ENCODE measurements at places on chromosomes 1 and 21.

DNA sequence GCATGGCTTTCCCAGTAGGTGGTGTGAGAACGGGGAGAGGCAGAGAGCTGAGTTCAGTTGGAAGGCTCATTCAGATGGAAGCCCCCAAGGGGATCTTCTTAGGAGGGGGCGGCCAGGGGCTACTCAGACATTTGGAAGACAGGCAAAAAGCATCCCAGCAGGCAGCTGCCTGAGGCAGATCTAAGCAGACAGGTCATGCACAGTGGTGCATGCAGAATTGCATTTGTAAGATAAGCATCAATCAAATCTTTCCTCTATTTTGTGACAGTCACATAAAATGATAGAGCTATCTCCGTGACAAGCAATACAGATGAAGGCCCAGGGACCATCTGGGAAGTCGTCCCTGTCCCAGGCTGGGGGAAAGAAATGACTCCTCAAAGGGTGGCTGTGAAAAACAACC, 3.8 kb downstream of the RAB3B start:
- peak; percentile 4 for DNase-seq

DNA sequence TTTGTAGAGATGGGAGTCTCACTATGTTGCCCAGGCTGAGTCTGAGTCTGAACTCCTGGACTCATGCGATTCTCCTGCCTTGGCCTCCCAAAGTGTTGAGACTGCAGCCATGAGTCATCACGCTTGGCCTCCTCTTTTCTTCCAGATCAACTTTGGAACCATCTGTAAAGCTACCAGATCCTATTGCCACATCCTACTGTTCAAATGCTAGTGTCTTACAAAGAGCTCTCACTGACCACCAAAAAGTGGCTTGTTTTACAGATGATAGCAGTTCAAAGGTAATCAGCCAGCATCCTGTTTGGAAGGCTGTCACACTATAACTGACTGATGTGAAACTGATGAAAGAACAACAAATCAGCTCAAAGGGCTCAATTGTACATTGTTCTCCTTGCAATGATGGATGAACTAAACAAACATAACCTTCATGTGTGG, 221.6 kb downstream of the AKT3 start:
- no peak for DNase-seq

- peak; percentile 93 for DNase-seq
Measured at GRCh38 chr1:209805875-209806760, at the start of gene IRF6. Gene IRF6 (minus strand): TSS chr1:209806142. CDS start chr1:209801413, 4,729 bp downstream.

DNA sequence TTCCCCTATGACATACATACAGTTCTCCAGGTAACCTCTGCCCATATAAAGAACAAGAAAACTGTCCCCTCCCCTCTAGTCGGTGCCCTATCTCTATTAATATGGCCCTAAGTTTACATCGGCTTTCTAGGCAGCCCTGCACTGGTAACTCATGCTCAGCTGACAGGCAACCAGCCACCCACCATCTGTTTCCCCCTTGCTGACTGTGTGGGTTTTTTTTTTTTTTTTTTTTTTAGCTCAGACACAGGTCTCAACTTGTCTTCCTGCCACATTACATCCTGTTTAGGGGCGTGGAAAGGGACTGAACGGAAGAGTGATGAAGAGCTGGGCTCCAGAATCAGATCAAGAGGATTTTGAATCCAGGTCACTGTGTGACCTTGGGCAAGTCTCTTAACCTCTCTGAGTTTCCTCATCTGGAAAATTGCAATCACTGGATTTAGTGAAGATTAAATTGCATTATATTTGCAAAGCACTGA, 14.0 kb downstream of the LAPTM5 start:
- DNase-seq: no peak

GRCh38 chr1:87296206-87296605, 32.5 kb upstream of the LMO4 start:
- no peak for DNase-seq

GRCh38 chr1:100299521-100300222, 33.7 kb downstream of the RTCA start:
- DNase-seq: no peak

GRCh38 chr1:160997323-160998038, 23.5 kb downstream of the F11R start:
- no peak for DNase-seq

DNA sequence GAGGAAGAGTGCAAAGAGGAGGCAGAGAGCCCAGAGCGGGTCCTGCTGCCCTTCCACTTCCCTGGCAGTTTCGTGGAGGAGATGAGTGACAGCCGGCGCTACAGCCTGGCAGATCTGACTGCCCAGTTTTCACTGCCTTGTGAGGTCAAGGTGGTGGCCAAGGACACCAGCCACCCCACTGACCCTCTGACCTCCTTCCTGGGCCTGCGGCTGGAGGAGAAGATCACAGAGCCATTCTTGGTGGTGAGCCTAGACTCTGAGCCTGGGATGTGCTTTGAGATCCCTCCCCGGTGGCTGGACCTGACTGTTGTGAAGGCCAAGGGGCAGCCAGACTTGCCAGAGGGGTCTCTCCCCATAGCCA, 10.2 kb downstream of the THEMIS2 start:
- no peak for DNase-seq

GRCh38 chr21:34967509-34968289, 81.4 kb downstream of the RUNX1 start:
- no peak for DNase-seq

DNA sequence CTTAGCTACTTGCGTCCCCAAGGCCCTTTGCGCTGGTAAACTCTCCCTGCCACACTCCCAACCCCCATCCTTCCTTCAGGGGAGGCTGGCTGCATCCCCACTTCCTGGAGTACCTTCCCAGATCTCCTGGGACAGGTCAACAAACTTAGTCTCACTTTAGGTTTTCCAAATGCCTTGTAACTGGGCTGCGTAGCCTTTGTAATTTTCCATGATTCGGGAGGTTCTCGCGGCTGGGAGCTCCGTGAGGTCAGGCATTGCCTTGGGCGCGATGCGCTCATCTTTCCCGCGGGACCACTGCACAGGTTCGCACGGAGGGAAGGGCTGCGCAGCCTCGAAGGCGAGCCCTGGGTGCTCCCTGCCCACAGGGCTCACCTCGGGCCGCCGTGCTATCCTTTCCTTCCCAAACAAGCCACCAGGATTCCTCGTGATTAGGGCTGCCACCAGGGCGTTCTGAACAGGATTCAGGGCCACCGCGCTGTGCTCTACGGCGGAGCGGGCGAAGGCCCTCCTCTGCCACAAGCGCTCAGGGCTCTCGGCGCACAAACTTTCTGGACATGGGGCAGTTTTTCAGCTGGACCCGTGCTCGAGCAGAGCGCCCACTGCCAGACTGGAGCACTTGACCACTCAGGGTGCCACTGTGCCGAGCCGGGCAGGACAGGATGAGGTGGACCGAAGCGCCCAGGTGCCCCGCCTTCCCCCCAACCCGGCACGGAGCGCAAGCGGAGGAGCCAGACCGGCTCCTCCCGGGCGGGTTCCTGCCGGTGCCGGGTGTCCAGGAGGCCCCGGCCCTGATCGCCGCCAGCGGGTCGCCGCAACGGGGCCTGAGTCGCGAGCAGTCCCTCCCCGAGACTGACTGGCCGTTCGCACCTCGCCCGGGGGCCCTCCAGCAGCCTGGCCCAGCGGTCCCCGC, 1.1 kb downstream of the TMPRSS2 start:
- DNase-seq: peak; percentile 43

GRCh38 chr1:44903011-44903680, 60.1 kb upstream of the PTCH2 start:
- DNase-seq: no peak

GRCh38 chr1:22751124-22751531, 40.5 kb downstream of the EPHB2 start:
- DNase-seq: no peak

GRCh38 chr1:111602974-111603373, 16.6 kb upstream of the RAP1A start:
- DNase-seq: no peak

GRCh38 chr1:201345081-201345355, 32.5 kb downstream of the TNNT2 start:
- DNase-seq: no peak

DNA sequence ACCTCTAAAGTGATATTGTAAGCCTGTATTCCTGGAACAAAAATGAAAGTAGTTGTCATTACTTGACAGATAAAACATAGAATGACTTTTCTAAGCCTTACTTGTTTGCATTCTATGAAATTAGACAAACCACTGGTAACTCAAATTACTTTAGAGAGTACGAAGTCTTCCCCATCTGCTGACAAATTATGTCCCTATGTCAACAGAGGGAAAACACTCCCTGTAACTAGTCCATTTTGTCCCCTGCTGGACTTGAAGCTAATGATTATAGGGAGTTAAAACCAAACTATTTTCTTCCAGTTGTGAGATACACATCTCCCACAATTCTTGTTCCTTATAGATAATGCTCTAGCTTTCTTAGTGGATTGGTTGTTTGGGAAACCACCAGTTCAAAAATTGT, 39.6 kb downstream of the GREM2 start:
- no peak for DNase-seq

GRCh38 chr1:18145851-18146618, 38.4 kb downstream of the IGSF21 start:
- no peak for DNase-seq

- no peak for DNase-seq
Measured at GRCh38 chr1:19029191-19030085, 73.0 kb upstream of the IFFO2 start.

DNA sequence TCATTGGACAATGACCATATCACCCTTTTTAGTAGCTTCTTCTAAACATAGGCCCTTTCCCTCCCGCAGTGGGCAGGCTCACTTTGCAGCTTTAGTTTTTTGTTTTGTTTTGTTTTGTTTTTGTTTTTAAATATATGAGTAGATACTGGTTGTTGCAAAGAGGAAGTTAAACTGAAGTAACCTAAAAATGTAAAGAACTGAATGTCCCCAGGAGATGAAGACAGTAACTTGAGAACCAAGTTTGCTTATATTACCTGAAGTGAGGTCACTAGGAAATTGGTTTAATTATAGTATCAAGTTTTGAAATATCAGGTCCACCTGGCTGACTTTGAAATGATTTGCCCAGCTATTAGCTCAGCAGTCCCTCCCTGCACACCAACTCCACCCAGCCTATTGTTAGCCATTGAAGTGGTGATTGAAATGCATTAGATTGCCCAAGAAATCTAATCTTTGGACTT, 18.2 kb downstream of the SMAP2 start:
- no peak for DNase-seq

DNA sequence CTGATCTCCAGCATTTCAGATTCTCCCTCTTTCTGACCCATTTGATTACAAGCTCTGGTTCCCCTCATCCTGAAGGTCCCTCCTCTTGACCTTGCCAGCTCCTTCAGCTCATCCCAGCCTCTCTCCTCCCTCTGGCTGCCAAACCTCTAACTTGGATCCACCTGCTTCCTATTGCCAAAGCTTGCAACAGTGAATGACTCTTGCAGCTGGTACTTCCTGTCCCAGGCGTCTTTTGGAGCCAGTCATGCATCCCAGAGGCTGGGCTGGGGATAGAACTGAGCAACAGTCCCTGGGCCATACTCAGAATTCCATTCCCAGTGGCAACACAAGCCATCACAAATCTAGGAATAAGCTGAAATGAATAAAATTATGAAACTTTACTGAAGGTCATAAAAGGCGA, 27.7 kb upstream of the SPOCD1 start:
- no peak for DNase-seq

DNA sequence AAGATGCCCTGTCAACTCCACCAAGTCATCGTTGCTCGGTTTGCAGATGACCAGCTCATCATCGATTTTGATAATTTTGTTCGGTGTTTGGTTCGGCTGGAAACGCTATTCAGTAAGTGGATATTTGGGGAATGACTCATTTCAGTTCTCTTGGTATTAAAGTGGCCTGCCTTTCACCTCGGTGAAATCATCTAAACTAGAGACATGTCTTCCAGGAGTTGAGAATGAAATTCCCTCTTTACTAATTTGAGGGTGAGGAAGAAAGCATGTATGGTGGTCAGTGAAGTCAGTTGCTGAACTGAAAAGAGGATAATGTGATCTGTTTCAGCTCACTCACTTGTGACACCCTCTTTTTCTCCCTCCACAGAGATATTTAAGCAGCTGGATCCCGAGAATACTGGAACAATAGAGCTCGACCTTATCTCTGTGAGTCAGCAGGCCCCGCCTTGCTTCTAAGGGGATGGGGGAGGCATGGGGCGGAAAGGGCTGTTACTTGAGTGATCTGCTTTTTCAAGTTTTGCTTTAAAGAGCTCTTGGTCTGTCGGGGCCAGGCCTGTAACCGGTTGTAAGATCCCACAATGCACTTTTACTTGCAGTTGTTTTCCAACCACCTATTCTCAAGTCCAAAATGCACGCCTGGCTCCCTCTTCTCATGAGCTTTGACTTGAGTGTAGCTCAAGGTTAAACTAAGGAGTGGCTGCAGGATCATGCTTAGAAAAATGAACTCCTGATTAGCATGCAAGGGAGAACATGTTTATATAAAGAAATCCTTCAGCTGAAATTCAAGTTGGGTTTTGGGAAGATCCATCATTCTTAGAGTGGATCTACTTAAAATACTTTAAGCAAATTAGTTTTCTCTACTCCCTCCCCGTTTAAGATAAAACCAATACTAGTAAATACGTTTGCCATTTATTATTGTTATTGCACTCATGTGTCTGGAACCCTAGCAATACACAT, 59.8 kb downstream of the CAPN2 start:
- no peak for DNase-seq

GRCh38 chr1:147837129-147837963, 65.2 kb upstream of the GJA8 start:
- no peak for DNase-seq

GRCh38 chr1:40592107-40592803, 60.8 kb downstream of the ZNF684 start:
- DNase-seq: no peak

GRCh38 chr1:103274886-103275285, 166.6 kb upstream of the COL11A1 start:
- DNase-seq: no peak
